NCI-H524 (cell line): ENCODE measurements at places on chromosomes 12 and 14.
A peak's percentile ranks its signal among the peaks of the same experiment; 100 is the strongest.

DNA sequence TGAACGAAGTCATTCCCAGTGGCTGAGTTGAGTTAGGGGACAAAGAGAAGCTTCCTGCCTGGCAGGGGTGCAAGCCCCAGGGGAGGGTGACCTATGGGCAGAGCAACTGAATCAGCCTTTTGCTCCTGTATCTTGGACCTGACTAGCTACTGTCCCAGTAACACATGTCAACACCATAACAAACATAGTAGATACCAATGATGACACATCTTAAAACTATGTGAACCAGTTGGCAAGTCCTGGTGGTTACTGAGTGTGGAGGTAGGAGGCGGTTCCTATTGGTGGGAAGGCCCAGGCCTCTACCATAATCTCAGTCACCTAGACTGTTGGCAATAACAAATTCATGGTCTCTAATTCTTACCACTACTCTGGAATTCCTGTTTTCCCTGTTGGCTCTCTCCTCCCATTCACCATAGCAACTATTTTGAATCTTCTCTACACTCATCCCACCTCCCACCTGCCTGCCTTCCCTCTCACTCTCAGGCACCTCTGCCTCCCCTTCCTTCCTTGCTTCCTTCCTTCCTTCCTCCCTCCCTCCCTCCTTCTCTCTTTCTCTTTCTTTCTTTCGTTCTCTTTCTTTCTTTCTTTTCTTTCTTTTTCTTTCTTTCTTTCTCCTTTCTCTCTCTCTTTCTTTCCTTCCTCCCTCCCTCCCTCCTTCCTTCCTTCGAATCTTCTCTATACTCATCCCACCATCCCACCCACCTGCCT, 8.1 kb upstream of the P2RX7 start:
- DNase-seq, result no peak

- DNase-seq, result no peak
Observed at GRCh38 chr12:67357376-67358125, 88.4 kb downstream of the CAND1 start.

- no peak for DNase-seq
Observed at GRCh38 chr12:27158297-27158696, 75.9 kb upstream of the C12orf71 start.

- no peak for DNase-seq
Observed at GRCh38 chr14:26835979-26836570, 238.2 kb upstream of the NOVA1 start.

DNA sequence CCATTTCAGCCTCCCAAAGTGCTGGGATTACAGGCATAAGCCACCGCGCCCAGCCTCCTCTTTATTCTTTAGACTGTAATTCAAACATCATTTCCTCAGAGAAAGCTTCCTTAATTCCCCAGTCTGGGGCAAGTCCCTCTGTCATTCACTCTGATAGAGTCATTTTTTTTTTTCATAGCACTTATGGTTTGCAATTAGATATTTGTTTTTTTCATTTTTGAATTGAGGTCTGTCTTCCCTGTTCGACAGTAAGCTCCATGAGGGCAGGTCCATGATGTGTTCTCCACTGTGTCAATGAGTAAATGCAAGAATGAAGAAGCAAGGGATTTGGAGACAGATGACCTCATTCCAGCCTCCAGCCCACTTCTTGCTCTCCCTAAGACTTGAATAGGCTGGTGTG, 12.1 kb downstream of the ASIC1 start:
- DNase-seq, result no peak

GRCh38 chr12:49702009-49702408, 5.2 kb downstream of the FMNL3 start:
- no peak for DNase-seq

DNA sequence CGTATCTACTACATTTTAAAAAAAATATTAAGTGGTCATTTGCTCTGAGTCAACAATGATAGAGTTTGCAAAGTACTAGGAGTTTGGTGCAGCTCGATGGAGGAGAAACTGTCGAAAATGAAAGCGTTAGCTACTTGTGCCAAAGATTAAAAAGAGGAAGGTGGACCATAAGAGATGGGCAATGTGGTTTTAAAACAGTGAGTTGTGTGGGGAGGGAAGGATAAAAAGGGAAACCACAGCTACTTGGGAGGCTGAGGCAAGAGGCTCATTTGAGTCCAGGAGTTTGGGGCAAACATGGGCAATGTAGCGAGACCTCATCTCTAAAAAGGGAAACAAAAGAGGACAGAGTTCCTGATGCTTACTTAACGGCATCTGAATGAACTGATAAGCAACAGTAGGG, 18.2 kb upstream of the STRAP start:
- DNase-seq, result no peak

- no peak for DNase-seq
Observed at GRCh38 chr12:95672166-95672565, 118.4 kb downstream of the NTN4 start.

GRCh38 chr12:46585854-46586621, 213.5 kb upstream of the SLC38A2 start:
- DNase-seq, result no peak

DNA sequence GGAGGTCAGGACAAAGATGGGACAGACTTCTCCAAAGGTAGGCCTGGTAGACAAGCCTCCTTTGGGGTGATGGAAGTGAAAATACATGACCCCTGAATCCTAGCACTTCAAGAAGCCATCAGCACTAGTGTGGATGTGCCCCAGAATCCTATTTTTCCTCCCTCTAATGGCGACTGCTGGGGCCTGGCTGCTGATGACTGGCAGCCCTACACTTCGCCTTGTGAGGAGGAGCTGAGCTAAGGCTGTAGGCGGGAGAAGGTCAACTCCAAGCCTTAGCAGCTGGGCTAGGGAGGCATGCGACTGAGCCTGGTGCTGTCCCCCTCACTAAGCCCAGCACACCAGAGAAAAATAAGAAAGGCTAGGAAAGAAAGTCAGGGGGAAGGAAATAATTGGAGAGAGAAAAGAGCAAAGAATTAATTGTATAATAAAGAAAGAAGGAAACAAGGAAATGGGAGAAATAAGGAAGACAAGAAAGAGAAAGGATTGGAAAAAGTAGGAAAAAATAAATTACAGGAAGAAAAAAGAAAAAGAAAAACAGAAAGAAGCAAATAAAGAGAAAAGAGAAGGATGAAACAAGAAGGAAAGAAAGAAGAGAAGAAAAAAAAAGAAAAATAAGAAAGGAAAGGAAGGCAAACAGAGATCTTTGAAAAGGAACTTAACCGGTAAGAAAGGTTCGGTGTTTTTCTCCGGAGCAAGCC, 4.7 kb upstream of the HOXC10 start:
- DNase-seq, result no peak

DNA sequence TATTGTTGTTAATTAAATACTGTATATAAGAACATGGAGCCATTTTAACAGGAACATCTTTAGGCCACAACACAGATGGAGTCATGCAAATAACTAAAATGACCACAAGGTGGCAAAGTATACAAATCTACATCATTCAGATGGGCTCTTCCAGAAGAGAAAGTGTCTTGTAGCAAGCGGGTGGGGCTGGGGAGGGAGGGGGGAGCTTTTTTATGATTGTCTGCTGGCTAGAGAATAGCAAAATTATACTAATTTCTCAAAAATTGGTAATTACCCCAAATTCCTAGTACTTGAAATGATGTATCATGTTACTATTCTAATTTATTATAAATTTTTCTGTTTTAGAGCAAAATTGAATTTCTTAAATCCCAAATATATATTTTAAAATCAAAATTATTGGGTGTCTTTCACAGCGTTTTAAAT, 378.7 kb downstream of the PRKD1 start:
- peak; percentile 80 for DNase-seq

- no peak for DNase-seq
Observed at GRCh38 chr12:1845886-1846285, 25.5 kb downstream of the LRTM2 start.

DNA sequence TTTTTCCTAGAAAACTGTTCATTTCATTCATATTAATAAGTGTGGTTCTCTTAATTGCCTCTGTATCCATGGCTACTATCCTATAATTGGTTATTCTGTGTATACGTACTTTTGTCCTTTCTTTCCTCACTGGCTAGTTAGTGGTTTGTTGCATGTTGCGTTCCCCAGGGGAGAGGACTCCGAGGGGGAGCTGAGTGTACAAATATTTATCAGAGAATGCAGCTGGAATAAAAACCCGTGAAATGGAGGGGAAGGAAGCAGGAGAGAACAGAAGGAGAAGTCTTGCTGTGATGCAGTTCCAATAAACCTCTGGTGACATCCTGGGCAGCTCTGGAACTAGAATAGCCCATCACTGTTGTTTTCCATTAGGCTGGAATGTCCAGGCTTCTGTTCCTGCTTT, 117.1 kb upstream of the RGS6 start:
- no peak for DNase-seq

DNA sequence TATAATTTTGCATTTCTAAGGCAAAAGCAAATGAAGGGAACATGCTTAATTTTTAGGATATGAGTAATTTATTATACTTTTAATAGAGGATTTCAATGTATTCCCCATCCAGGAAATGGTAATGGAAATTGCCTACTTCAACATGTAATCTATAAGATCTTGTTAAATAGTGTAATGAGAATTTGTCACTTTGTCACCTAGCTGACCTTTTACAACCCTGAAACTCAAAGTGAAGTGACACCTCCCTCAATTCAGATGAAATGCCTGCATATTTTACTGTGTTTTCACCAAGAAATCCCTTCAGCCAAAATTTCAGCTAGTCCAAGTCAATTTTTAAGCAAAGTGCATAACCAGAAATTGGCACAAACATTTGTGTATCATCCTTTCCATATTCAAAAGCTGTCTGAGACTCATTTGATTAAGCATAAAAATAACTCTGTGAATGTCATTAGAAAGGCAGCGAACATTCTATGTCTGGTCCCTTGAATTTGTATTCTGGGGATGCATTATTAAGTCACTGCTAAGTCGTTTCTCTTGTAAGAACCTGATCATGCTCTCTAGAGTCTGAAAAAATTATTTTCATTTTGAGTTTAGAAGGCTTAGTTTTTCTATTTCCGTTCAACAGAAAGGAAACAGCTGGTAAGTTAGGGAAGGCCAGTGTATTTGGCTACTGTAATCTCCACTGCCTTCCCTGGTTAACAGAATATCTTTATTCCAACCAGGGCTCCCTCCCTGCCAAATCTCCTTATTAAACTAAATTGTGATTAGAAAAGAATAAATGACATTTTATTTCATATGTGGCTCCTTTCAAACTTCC, 100.8 kb downstream of the IGF1 start:
- DNase-seq, result no peak

- peak; percentile 31 for DNase-seq
Observed at GRCh38 chr14:36556811-36557433, 25.5 kb downstream of the NKX2-8 start.

DNA sequence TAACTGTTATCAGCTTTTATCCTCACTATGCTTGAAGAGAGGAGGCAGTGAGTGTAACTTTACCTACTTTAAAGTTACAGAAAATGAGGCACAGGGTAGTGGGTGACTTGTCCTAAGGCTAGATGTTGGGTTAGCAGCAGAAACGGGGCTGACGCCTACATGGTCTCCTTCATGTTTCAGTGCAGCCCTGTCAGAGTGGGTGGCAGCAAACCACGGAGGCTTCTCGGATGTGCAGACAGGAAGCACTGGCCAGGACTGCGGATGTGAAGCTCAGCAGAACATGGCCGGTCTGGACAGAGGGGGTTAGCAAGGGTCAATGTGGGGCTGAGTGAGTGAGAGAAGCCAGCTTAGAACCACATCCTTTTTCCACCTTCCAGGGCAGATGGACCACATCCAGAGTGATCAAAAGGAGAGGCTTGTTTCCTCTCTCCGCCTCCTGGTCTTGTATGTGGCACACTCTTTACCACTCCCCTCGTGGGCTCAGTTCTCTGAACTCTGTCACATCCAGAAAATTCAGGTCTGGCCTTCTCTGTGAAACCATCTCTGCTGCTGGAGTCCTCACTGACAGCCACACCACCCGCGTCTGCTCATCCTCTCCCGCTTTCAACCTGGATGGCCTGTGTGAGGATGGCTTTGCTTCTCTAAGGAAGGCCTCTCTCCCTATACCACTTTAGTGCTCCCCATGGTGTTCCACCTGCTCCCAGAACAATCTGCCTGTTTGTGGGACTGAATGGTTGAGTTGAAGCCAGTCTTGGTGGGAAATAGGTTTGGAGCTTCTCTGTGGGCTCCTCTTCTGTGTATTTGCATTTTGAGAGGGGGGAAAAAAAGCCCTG, 14.1 kb downstream of the SUSD6 start:
- DNase-seq, result no peak

DNA sequence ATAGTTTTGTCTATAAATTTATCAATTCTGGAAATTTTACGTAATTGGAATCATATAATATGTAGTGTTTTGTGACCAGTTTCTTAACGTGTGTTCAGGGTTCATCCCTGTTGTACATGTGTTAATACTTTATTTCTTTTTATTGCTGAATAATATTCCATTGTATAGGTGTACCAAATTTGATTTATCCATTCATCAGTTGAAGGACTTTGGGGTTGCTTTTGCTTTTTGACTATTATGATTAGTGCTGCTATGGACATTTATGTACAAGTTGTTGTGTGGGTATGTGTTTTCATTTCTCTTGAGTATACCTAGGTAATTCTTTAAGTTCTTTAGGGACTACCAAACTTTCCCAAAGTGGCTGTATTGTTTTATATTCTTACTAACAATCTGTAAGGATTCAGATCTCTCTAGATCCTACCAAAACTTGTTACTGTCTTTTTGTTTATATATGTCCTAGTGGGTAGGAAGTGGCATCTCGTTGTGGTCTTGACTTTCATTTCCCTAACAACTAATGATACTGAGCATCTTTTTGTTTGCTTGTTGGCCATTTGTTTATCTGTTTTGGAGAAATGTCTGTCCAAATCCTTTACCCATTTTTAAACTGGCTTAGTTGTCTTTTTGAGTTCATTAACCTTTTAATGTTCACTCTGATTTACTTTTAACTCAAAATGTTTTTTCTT, 14.9 kb downstream of the VRK1 start:
- no peak for DNase-seq

DNA sequence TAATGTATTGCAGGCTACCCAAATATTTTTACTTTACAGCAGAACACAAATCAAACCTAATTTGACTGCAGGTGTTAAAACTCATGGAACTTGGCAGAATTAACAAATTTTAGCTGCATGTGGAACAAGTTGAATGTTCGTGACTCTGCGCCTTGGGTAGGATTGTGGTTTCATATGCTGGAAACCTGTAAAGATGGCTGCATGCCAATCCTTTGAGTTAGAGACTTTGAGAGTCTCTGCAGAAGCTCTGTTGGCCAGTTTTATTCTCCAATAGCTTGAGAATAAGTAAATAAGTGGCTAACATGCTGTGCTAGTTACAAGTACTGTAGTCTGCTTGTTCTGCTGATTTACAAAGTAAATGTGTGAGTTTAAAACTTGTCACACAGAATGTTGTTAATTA, 77.8 kb downstream of the PDE6H start:
- no peak for DNase-seq

GRCh38 chr14:93019367-93019843, 96.3 kb downstream of the ITPK1 start:
- DNase-seq, result no peak
